ENCODE measurements at places on chromosomes 7 and 10. TPM values are rescaled to one million over a fixed set of nuclear protein-coding genes. Genes with fewer than 3 reads are reported as not detected.

ANKRD61 gene
- total RNA-seq = not detected

FLNC gene
- 11.3 TPM for total RNA-seq

GRCh38 chr7:151821226-151821625, 55.7 kb downstream of the PRKAG2 start:
- peaks cover 6% of the 10 kb centered on the region for H3K27me3 ChIP-seq
- no peak for DNase-seq
- H3K4me3 ChIP-seq = no peak overlapping the region
- peaks cover 28% of the 10 kb centered on the region for H3K4me1 ChIP-seq
- no peaks in the 10 kb centered on the region for H3K36me3 ChIP-seq

DNA sequence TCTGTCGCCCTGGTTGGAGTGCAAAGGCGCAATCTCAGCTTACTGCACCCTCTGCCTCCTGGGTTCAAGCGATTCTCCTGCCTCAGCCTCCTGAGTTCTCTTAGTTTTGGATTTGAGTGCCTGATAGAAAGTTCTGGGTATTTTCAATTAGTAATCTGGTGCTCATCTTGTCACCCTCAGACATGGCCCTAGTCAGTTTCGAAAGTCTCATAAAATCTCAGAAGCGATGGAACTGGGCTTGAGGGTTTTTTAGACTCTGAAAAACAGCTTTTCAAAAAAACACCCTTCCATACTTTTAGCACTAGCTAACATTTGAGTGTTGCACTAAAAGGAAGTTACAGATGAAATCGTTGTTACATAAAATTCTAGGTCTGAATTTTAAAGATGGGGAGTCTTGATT, 9.4 kb upstream of the PIP4K2A start:
- no peak for DNase-seq
- no peak overlapping the region for H3K27ac ChIP-seq
- H3K4me1 ChIP-seq = no peaks in the 10 kb centered on the region
- no peaks in the 10 kb centered on the region for H3K36me3 ChIP-seq
- H3K27me3 ChIP-seq = no peaks in the 10 kb centered on the region

DNA sequence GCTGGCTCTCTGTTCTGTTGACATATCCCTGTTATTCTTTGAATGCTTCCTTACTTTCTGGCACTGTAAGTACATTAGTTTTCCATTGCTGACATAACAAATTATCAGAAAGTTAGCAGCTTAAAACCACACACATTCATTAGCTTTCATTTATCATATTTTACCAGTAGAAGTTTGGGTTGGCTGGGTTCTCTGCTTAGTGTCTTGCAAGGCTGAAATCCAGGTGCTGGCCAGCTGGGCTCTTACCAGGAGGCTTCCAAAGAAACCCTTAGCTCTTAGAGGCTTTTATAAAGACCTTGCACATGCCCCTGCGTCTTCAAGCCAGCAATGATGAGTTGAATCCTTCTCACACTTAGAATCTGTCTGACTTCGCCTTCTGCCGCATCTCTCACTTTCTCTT, 160.6 kb downstream of the MLLT10 start:
- no peaks in the 10 kb centered on the region for H3K27me3 ChIP-seq
- no peak overlapping the region for H3K4me3 ChIP-seq
- H3K36me3 ChIP-seq = peaks cover 69% of the 10 kb centered on the region
- no peak for DNase-seq
- no peaks in the 10 kb centered on the region for H3K4me1 ChIP-seq

IQUB gene
- total RNA-seq = 0.88 TPM

DNA sequence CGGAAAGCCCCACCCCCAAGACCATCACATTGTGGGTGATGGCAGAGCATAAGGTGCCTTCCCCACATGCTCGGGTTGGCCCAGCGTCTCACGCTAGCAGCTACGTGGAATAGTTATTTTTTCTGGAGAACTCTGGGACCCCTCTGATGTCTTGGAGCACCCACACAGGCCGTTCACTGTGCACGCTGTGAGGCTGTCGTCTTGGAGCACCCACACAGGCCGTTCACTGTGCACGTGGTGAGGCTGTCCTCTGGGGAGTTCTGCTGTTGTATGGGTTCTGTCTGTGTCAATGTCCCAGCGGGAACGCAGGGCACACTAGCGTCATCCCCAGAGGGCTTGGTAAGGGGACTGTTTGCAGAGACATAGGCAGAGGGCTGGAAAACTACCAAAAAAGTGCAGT, 38.8 kb upstream of the FAM20C start:
- no peaks in the 10 kb centered on the region for H3K36me3 ChIP-seq
- DNase-seq = no peak
- no peaks in the 10 kb centered on the region for H3K27me3 ChIP-seq
- no peaks in the 10 kb centered on the region for H3K4me1 ChIP-seq

GRCh38 chr7:75931680-75932079, 16.7 kb downstream of the POR start:
- H3K4me1 ChIP-seq = no peaks in the 10 kb centered on the region
- no peak for DNase-seq
- no peak overlapping the region for H3K4me3 ChIP-seq
- H3K27ac ChIP-seq = no peak overlapping the region
- no peaks in the 10 kb centered on the region for H3K27me3 ChIP-seq

ADRA2A gene
- 0.13 TPM for total RNA-seq

DNA sequence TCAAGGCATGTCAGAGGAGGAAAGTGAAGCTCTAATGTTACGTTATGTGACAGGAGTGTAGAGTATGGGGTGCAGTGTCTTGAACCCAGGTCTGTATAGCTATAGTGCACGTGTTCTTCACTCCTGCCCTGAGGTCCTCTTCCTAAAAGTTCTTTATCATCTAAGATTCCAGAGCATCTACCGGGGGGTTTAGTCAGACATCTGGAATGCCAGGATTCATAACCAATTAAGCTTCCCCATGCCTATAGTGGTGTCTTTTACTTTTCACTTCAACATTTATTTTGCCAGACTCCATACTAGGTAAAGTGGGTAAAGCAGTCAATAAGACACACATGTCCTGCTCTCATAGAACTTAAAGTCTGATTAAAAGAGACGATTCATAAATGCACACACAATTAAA, 22.4 kb downstream of the PPP1R3C start:
- H3K4me1 ChIP-seq = no peaks in the 10 kb centered on the region
- H3K27ac ChIP-seq = no peak overlapping the region
- DNase-seq = no peak
- H3K36me3 ChIP-seq = no peaks in the 10 kb centered on the region

GRCh38 chr10:97399843-97400545, 1.1 kb downstream of the RRP12 start:
- peaks cover 5% of the 10 kb centered on the region for H3K4me1 ChIP-seq
- H3K27me3 ChIP-seq = no peaks in the 10 kb centered on the region
- H3K36me3 ChIP-seq = peaks cover 19% of the 10 kb centered on the region

DNA sequence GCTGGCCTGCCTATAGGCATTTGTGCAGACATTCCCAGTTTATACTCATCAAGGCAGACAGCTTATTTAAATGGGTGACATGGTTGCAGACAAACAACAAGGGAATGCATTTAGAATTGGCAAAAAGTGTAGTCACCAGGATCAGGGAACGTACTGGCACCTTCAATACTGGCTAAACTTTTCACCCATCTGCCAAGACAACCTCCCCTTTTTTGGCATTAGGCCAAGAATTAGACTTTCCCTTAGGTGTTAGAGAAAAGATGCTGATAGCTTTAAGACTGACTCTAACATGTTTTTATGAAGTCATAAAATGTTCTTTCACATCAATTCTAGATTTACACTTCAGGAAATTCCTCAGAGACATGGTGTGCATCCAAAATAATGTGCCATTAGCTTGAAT, 365.9 kb downstream of the PHTF2 start:
- no peaks in the 10 kb centered on the region for H3K4me1 ChIP-seq
- H3K36me3 ChIP-seq = no peaks in the 10 kb centered on the region
- no peak overlapping the region for H3K27ac ChIP-seq
- H3K27me3 ChIP-seq = no peaks in the 10 kb centered on the region
- no peak overlapping the region for H3K4me3 ChIP-seq

DNA sequence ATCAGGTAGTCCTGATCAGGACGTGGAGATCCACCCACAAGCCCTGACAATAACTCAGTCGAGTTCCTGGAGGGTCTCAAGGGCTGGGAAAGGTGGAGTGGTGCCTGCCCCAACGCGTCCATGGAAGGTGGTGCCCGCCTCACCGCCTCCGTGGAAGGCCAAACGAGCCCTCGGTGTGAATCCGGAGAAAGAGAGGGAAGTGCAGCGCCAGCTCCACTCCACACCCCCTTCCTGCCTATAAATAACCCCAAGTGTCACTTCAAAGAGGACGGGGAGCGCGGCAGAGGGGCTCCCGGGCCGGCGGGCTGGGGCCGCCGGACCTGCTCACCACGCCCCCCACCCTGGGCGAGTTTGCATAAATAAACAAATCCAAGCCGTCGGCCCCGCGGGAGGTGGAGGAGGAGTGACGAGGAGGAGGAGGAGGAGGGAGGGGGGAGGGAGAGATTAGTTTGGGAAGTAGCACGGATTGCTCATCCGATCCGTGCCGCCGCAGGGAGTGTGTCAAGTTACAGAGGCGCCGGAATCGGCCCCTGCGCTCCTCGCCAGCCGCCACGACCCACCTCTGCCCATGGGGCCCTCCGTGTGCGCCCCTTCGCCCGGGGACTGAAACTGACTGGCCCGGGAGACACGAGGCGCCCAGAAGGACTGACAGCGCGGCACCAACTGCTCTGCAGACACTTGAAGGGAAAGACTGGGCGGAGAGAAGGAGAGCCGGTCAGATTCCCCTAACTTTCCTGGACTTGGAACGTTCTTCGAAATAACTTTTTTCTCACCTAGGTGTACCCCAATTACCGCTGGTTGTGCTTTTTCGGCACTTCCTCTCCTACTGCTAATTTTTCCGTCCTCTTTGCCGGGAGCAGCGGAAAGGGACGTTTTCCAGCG, at the start of gene COL13A1:
Gene COL13A1, plus strand, starts transcription at position 473 of the 882 bp plus-strand sequence. CDS start 518 bp downstream, outside the sequence.
- DNase-seq = peak; percentile 97
- H3K4me1 ChIP-seq = peaks cover 4% of the 10 kb centered on the region
- peak within 1 kb of the TSS; percentile 89 for H3K4me3 ChIP-seq
- peaks cover 12% of the 10 kb centered on the region for H3K27me3 ChIP-seq

DNA sequence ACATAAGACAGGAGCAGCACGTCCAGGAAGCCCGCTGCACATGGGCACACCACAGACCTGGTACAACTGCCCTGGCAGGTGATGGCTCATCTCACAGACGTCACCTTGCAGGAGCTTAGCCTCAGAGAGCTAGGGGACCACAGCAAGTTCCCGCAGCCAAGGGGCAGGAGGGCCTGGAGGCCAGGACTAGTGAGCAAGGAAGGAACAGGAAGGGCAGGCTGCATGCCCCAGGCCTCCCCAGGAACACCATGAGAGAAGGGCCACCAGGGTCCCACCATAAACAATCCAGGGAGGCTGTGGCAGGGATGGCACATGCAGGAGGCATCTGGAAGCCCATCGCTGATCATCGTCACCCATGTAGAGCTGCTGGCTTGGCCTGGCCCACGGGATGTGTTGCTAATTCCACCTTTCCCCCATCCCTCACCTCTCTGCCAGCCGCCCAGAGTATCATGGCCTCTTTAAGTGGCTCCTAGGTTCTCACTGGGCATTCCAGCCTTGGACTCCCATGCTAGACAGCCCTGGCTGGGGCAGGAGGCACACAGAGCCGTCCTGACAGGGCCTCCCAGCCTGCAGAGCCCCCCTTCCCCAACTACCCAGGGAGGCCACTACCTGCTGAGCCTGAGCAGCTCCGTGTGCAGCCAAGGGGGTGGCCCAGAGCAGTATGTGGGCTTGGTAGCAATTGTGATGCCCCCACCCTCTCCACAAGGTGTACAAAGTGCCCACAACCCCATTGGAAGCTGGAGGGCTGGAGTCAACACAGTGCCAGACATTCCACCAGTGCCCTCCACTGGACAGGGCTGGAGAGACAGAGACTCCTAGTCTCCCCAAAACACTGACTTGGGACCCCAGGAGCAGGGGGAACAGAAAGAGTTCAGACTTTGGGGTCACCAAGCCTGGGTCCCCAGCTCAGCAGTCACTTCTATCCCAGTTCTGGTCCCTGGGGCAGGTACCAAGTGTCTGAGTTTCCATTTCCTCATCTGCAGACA, 35.5 kb downstream of the GRID1 start:
- H3K27ac ChIP-seq = no peak overlapping the region
- no peak overlapping the region for H3K4me3 ChIP-seq
- H3K27me3 ChIP-seq = no peaks in the 10 kb centered on the region
- DNase-seq = no peak
- no peaks in the 10 kb centered on the region for H3K36me3 ChIP-seq

MEOX2 gene
- not detected for total RNA-seq

DNA sequence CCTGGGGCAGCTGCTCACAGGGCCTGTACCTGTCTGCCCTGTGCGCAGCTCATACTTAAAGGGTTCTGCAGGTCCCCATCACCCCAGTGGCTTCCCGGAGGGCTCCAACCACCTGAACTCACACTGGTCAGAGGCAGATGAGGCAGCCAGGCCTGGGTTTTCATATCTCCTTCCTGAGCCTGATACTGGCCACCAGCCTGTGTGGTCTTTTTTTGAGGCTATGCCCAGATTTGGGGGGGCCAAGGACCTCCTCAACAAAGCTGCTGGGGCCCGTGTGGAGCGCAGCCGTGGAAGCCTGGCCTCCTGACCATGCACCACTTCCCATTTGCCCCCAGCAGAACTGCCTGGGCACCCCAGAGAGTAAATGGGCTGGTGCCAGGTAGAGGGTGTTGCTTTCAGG, 25.7 kb downstream of the PNLIPRP2 start:
- no peak overlapping the region for H3K27ac ChIP-seq
- no peak overlapping the region for H3K4me3 ChIP-seq
- no peaks in the 10 kb centered on the region for H3K27me3 ChIP-seq
- DNase-seq = no peak
- H3K4me1 ChIP-seq = no peaks in the 10 kb centered on the region

- H3K36me3 ChIP-seq = peaks cover 6% of the 10 kb centered on the region
- peaks cover 7% of the 10 kb centered on the region for H3K4me1 ChIP-seq
- peak; percentile 89 for DNase-seq
- H3K27ac ChIP-seq = no peak within 1 kb of the TSS
- no peaks in the 10 kb centered on the region for H3K27me3 ChIP-seq
- H3K4me3 ChIP-seq = peak within 1 kb of the TSS; percentile 78
These were observed at the start of gene KCP for GRCh38 chr7:128910569-128910945. Gene KCP (minus strand): TSS chr7:128910709. CDS start chr7:128910676, 33 bp downstream.

DNA sequence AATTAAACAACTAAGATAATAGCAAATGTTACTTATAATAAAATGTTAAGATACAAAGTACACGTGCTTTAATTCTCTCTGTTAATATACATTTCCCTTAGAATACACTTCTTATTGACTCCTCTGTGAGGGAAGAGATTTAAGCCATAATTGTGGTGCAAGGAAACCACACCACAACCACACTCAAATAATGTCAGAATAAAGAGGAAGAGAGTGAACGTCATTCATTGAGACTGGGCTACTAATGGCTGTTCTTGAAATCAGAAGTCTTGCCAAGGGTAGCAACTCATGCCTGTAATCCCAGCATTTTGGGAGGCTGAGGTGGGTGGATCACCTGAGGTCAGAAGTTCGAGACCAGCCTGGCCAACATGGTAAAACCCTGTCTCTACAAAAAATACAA, 10.0 kb downstream of the FAM171A1 start:
- DNase-seq = no peak
- H3K27ac ChIP-seq = no peak overlapping the region
- H3K4me1 ChIP-seq = no peaks in the 10 kb centered on the region
- peaks cover 4% of the 10 kb centered on the region for H3K36me3 ChIP-seq
- no peak overlapping the region for H3K4me3 ChIP-seq

All from endodermal cell (in vitro differentiated cells).